AML-193 (cell line): ENCODE measurements at places on chromosomes 6 and 20.
A peak's percentile ranks its signal among the peaks of the same experiment; 100 is the strongest.

DNA sequence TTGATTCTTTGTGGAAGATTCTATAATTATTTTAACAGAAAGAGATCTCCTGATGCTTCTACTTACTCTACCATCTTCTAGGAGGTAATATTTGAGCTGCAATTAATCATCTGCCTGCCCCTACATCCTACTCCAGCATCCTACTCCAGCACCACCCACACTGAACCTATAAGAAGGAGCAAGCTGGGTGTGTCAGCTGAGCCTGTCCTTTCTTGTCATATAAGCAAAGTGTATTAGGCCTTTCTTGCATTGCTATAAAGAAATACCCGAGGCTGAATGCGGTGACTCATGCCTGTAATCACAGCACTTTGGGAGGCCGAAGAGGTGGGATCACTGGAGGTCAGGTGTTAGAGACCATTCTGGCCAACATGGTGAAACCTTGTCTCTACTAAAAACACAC lies 84.2 kb upstream of the ARG1 start:
- no peak for DNase-seq

DNA sequence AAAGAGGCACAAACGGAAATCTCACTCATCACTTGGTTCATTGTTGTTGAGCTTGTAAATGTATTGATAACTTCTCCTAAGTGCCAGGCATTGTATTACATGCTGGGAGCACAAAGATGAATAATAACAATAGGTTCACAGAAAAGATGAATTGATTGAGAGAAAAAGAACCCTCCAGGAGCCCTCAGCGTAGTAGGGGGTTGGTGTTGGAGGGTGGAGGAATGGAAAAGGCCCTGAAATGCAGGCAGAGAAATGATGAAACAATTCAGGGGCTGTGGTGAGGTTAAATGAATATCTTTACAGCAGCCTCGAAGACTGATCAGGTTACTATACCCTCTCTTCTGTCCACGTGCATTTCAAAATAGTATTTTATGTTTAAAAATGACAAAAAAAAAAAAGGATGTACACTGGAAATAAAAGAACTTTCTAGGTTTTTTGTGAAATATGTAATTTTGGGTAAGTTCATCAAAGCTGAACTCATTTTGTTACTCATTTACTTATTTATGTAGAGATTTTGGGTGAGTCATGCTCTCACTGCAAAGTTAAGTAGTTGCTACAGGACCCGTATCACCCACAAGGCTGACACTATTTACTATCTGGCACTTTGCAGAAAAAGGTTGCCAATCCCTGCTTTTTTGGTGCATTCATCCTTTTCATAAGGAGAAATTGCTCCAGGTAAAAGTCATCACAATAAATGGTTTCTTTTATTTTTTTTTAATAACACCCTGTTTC lies 277.3 kb downstream of the ZNF217 start:
- DNase-seq, result no peak

DNA sequence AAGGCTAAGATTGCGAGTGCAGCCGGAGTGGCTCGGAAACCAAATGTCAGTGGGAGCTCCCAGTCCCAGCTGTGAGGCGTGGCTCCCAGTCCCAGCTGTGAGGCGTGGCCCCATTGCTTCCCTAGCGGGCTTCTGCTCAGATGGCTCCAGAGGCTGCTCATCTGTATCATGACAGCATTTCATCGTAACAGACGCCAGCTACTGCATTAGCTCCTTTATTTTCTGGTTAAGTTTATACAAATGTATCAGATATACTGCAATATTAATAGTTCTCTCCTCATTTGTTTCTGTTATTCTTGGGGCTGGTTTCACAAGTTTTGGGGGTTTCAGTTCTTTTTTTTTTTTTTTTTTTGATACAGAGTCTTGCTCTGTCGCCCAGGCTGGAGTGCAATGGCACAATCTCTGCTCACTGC lies 34.7 kb upstream of the TBXT start:
- DNase-seq, result no peak

DNA sequence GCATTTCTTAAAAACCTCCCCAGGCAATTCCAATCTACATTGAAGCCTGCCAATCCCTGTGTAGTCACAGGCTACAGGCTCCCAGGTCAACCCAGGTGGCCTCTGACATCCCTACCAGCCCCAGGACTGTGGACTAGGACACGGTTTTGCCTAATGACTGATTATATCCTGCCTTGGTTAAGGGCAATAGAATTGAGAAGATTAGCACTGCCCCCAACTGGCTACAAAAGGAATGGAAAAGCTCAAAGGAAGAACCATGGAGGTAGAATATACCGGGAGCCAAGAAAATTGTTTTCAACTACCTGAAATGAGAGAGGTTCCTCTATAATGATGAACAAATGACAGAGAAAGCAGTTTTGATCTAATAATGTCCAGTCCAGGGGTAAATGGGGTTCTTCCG lies 421.1 kb upstream of the AGPAT4 start:
- peak; percentile 9 for DNase-seq

DNA sequence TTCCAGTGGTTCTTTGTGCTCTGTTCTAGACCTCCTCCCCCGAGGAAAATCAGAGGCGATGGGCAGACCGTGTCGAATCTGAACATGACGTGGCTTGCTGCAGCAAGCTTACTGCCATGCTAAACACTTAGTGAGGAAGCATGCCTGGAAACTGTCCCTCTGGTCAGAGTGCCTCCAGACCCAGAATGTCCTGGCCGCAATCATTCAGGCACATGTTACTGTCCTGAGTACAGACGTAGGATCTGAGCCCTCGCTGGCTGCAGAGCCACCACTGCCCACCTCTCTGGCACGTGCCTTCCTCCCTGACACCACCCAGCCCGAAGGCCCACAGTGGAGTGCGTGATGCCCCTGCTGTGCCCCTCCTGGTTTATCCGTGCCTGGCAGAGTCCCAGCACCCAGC lies 163.6 kb downstream of the SYNDIG1 start:
- DNase-seq, result no peak

DNA sequence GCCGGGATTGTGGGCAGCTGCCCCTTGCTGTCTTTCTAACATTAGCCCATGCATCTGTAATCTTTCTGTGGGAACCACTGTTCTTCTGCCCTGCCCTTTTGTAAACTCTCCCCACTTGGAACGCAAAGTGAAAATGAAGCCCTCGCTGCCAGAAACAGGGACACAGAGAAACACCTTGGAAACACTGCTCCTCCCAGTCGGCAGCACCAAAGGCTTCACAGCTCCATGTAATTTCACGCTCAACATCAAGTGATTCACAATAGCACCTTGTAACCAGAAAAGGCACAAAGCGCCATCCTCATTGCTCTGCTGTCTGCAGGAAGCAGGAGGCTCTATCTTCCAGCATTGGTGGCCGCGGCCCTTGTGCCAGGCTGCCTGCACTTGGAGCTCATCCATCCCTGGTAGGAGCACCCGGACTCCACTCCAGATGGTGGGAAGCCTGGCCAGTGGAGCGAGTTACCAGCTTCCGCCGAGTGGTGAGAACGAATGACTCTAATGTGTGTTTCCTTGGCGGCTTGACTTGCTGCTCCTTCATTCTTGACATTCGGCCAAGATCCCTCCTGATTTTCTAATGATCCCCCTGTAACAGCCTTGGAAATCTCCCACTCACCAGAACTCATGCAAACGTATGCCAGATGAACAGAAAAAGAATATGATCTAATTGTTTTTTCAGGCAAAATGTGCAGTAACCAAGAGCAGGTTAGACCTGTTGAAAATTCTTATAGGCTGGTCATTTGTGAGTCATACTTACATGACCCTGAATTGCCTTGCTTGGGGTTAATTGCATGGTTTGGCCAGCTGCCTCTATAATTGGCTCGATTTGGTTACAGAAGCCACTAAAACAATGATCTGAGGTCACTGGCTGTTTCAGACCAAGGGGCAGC lies 169.1 kb upstream of the CDYL start:
- DNase-seq, result no peak

DNA sequence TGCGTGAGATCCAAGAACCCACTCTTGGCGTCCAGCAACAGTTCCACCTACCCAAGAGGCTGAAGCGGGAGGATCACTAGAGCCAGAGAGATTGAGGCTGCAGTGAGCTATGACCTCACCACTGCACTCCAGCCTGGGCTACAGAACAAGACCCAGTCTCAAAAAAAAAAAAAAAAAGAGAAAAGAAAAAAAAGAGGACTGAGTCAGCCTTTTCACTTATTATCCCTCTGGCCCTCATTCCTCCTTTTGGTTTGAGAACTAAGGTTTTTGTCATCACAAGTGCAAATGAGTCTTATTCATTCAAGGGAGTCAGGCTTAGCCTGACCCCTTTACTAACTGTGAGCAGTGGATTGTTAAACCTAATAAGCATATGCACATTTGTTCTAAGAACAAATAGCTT lies 37.9 kb upstream of the JARID2 start:
- DNase-seq, result no peak

GRCh38 chr20:39676857-39677391 lies 714.8 kb downstream of the DHX35 start:
- no peak for DNase-seq

DNA sequence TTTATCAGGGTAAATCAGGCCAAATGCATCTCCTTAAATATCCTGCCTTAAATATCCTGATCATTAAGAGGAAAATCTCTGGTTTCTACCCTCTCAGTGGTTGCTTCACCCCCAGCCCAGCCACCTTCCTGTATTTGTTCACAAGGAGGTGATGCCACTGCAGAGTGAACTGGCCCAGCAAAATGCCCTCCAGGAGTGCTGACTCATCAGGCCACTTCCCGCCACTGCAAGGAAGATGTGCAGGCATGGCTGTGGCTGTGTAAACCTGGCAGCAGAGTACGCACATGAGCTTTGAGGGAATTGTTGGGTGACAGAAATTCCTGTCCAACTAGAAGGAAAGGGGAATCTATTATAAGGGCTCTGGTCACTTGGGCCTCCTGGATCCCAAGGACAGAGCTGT lies 13.8 kb downstream of the NQO2 start:
- peak; percentile 96 for DNase-seq

DNA sequence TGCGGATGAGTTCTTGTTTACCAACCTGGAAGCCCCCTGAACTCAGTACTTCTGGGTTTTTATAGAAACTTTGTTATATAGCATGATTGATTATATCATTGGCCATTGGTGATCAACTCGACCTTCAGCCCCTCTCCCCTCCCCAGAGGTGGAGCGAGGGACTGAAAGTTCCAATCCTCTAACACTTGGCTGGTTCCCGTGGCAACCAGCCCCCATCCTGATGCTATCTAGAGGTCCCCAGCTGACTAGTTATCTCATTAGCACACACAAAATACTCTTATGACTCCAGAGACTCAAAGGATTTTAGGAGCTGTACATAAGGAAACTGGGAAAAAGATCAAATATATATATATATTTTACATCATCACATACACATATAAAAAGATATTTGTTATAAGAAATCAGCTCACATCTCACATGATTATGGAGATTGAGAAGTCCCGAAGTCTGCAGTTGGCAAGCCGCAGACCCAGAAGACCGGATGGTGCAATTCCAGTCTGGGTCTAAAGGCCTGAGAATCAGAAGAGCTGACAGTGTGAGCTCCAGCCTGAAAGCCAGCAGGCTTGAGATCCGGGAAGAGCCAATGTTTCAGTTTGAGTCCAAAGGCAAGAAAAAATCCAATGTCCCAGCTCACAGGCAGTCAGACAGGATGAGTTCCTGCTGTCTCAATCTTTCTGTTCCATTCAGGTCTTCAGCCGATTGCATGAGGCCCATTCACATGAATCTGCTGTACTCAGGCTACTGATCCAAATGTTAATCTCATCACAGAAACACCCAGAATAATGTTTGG lies 179.3 kb upstream of the DTNBP1 start:
- DNase-seq, result no peak

DNA sequence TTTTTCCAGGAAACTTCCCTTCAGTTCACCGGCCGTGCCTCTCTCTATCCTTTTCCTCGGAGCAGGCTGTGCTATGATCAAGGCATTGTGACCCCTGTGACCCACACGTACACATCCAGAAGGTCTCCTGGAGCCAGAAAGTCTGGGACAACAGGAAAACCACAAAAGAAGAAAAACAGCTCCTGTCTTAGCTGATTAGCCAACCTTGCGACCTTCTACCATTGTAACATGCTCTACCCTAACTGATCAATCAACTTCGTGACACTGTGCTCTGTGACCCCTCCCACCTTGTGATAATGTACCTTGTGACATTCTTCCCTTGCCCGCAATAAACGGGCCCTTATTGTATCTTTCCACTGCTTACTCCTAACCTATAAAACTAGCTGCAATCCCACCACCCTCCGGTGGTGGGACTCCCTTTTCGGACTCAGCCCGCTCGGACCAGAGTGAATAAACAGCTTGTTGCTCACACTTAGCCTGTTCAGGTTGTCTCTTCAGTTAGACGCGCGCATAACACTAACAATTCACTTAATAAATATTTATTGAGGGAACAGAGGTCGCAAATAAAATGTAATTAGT lies 24.2 kb downstream of the ZNF311 start:
- peak; percentile 87 for DNase-seq

DNA sequence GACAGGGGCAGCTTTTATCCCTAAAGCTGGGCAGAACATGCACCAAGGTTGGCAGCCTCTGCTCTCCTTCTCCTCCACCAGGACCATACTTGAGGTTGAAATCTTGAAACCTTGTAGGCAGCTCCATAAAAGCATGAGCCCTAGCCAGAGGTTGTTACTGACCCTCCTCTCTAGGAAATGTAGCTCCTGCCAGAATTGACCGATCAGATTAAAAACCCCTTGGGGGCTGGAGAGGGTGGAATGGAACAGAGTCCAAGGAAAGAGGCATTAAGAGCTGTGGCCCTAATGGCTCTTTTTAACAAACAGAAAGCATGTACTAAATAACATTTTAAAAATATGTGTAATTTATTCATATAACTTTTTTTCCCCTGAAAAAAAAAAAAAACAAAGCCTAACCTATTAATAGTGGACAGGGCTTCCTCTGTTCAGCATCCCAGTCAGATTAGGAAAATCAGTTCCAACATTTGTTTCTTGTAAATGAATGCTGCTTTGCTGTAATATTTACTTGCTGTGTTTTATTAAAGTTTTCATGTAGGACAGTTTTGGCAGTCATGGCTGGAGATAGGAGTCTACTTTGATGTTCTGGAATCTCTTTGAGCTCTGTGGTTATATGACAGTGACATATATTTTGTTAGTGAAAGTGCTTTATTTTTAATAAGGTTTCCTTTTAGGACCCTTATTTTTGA lies 41.3 kb downstream of the MTHFD1L start:
- no peak for DNase-seq

DNA sequence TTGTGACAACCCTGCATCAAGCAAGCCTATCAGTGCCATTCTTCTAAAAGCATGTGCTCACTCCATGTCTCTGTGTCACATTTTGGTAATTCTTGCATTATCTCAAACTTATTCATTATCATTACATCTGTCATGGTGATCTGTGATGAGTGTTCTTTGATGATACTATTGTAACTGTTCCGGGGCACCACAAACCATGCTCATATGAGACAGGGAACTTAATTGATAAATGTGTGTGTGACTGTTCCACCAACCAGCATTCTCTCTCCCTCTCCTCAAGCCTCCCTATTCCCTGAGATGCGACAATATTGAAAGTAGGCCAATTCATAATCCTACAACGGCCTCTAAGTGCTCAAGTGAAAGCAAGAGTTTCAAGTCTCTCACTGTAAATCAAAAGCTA lies 4.0 kb downstream of the HUS1B start:
- DNase-seq, result no peak

- no peak for DNase-seq
Measured at GRCh38 chr6:11772109-11772825, 6.3 kb downstream of the ADTRP start.
